ENCODE measurements at places on chromosomes 2 and 18.
A peak's percentile ranks its signal among the peaks of the same experiment; 100 is the strongest.

DNA sequence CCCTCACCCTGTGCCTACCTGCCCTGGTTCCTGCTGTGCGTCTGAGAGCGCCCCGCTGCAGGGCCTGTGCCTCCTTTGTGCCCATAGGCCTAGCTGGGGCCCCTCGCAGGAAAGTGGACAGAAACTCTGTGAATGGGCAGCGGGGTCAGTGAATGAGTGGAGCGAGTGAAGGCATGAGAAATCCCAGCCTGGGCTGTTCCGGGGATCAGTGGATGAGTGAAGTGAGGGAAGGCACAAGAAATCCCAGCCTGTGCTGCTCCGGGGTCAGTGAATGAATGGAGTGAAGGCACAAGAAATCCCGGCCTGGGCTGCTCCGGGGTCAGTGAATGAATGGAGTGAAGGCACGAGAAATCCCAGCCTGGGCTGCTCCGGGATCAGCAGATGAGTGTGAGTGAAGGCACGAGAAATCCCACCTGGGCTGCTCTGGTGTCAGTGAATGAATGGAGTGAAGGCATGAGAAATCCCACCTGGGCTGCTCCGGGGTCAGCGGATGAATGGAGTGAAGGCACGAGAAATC is 2.0 kb downstream of the COLEC11 start:
- no peak for DNase-seq

GRCh38 chr2:128315829-128316776 is 2.6 kb downstream of the HS6ST1 start:
- DNase-seq = peak; percentile 47

- DNase-seq = no peak
These were observed 3.5 kb upstream of the ZSWIM2 start for GRCh38 chr2:186852508-186852907.

DNA sequence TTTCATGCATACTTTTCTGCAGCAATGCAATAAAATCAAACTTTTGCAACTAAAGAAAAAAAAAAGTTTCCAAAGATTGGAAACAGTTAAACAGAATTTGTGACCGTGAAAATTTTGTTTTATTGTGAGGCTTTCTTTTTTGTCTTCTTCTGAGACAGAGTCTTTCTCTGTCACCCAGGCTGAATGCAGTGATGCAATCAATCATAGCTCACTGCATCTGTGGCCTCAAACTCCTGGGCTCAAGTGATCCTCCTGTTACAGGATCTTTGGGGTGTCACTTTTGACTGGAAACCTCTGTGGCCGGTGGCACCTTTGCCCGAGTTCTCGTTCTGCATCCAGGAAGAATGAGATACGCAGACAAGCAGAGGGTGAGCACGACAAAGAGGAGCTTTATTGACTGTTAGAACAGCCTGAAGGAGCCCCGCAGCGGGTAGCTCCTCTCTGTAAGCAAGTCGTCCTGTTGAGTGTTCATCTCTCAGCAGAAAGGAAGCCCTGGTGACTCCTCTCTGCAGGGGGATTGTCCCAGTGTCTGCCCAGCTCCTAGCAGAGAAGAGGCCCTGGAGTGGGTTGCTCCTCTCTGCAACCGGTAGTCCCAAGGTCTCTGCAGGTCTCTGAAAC is 16.9 kb upstream of the ILKAP start:
- no peak for DNase-seq

DNA sequence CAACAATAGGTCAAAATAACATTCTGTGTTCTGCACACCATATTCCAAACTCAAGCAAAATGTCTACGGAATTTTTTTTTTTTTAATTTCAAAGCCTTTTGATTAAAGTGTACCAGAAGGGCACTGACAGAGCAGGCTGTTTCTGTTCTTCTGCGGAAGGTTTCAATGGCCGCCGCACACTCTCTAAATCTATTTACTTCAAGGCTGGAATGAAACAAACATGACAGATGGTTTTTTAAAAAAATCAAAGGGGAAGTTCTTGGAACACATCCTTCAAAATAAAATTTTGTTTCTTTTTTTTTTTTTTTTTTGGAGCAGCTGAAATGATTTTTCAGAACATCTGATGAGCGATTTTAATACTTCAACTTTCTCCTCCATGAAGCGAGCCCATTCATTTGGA is 259.1 kb downstream of the TXNL1 start:
- no peak for DNase-seq

DNA sequence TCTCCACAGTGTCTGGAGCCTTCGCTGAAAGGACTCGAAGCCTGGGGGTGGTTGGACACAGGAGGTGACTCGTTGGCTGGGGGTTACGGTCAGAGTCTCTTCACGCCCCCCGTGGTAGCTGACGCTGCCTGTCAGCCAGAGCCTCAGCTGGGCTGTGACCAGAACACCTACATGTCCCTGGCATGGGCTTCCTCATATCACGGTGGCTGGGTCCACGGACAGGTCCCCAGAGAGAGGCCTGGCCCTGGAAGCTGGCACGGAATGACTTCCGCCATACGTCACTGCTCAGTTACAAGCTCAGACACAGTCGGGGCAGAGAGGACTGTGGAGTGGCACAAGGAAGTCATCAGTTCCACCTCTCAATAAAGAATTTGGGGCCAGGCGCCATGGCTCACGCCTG is 28.5 kb downstream of the ITGB1BP1 start:
- DNase-seq = no peak

GRCh38 chr2:85015653-85016360 is 44.8 kb downstream of the KCMF1 start:
- no peak for DNase-seq
